ENCODE measurements at places on chromosomes 5 and 9.

- no peak for DNase-seq
Measured at GRCh38 chr9:98993570-98993945, 49.9 kb downstream of the COL15A1 start.

DNA sequence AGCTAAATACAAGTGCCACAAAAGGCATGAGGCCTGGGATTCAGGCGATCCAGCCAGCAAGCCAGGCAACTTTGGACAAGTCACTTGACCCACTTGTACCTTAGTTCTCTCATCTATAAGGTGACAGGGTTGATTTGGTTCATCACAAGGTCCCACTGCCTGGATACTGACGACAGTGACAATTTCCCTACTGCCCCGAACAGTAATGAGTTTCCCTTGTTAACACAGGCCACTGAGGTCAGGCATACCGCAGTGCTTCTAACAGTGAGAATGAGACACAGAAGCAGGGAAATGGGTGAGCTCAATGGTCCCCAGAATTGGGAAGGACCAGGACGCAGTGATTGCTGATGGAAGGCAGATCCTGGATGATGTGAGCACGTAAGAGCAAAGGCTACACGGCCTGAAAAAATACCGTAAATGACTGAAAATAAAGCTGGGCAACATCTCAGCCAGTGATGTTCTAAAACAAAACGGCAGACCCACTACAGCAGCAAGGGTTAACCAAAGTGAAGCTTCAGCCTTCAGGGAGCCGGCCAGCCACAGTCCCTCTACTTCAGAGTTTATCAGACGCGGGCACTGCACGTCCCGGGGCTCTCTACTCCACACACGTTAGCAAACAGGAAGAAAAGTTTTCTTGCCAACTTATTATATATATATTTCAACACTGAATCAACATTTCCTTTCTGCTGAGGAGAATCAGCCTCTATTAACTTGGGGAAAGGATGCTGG is 846 bp downstream of the MGAT1 start:
- DNase-seq = no peak

DNA sequence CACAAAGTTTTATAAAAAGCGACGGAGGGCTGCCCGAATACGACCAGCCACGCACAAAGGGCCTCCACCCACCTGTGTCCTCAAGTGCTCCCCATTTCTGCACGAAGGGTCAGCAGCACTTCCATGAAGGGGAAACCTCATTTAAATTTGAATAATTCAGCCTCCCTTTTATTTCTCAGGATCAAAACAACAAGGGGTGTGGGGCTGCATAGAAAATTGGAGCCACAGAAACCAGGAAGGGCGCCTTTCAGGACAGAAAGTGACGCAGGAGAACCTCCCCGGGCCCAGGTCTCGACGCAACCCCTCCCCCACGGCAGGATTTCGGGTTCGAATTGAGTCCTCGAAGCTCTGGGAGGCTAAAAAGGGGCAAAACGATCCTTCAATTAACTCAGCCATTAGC is 2.1 kb downstream of the NRARP start:
- DNase-seq = no peak

DNA sequence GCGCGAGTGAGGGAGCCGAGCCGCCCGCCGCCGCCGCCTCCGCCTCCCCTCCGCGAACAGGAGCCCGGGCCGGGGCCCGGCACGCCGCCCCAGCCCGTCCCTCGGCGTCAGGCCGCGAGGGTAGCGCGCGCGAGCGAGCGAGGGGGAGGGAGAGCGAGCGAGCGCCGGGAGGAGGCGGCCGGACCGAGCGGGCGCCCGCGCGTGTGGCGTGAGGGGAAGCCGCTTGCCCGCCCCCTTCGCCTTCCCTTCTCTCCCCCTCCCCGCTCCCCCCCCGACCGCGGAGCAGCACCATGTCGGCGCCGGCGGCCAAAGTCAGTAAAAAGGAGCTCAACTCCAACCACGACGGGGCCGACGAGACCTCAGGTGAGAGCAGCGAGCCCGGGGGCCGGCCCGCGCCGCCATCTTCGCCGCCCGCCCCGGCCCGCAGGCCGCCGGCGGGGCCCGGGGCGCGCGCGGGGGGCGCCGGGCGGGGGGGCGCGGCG is 312 bp downstream of the SET start:
- DNase-seq = no peak

- no peak for DNase-seq
Measured at GRCh38 chr9:95981761-95982390, 106.4 kb downstream of the ERCC6L2 start.

- DNase-seq = no peak
Measured at GRCh38 chr5:138438003-138438723, 694 bp upstream of the REEP2 start.

DNA sequence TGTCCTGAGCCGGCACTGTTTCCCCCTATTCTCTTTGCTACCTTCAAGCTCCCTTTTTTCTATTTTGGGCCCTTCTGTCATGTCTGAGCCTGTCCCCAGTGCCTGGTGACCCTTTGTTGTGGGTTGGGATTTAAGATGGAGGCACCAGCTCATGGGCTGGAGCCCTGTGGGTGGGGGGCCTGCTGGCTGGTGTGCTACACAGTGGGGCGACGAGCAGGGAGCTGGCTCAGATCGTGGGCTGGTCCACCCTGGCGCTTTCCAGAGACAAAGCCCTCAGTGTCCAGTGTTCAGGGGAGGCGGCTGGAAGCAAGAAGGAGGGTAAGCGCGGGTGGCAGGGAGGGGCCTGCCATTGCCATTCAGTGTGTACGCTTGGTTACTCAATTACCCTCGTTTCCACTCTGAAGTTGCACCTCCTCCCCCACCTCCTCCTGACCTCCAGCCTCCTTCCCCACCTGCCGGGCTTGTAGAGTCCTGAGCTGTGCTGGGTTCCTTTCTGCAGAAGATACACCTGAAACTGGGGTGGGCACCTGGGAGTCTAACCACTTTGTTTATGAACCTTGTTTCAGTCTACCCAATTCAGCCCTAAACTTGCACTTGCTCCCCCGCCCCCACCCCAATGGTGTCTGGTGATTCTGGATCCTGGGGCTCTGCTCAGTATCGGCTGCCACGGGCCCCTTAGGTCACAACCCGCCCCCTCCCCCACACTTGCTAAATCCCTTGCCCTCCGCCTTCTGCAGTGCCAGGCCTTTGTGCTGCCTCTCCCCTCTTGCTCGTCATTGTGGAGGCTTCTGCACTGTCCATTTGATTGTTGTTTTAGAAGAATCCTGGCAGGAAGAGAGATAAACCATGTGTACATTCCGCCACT is 49.9 kb downstream of the MVB12B start:
- DNase-seq = no peak

DNA sequence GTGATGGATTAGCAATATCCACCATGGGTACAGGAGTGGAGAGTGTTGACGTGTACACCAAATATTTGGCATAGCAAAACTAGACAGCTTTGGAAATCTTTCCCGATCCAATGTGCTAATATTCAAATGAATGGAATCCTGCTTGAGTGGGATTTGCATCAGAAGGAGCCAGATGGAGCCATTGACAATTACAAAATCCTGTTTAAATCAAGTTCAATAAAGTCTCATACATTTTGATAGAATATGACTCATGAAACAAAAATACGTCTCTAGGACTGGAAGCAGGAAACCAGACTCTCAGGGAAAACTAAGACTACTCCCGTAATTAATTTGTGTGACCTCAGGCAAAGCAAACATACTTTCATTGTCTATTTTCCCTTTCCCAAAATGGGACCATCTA is 13.0 kb downstream of the TNC start:
- no peak for DNase-seq

- no peak for DNase-seq
Measured at GRCh38 chr9:134948149-134948548, 30.4 kb upstream of the FCN1 start.

- DNase-seq = no peak
Measured at GRCh38 chr5:129096382-129096991, 1.9 kb downstream of the ISOC1 start.

DNA sequence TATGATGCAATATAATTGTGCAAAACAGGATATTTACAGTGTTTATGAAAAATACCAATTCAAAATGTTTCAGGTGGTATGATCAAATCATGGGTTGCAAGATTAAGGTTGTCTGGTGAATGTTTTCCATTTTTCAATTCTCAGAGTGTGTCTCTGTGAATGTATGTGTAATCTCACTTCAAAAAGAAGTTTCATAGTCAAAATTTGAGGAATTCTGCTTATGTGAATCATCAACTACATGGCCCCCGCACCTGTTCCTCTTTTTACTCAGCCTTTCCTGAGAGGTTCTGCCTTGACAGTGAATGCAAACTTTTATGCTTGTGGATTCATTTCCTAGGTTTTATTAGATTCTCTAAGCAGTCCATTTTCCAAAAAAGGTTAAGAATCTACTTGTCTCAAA is 32.1 kb downstream of the KCTD16 start:
- DNase-seq = no peak

DNA sequence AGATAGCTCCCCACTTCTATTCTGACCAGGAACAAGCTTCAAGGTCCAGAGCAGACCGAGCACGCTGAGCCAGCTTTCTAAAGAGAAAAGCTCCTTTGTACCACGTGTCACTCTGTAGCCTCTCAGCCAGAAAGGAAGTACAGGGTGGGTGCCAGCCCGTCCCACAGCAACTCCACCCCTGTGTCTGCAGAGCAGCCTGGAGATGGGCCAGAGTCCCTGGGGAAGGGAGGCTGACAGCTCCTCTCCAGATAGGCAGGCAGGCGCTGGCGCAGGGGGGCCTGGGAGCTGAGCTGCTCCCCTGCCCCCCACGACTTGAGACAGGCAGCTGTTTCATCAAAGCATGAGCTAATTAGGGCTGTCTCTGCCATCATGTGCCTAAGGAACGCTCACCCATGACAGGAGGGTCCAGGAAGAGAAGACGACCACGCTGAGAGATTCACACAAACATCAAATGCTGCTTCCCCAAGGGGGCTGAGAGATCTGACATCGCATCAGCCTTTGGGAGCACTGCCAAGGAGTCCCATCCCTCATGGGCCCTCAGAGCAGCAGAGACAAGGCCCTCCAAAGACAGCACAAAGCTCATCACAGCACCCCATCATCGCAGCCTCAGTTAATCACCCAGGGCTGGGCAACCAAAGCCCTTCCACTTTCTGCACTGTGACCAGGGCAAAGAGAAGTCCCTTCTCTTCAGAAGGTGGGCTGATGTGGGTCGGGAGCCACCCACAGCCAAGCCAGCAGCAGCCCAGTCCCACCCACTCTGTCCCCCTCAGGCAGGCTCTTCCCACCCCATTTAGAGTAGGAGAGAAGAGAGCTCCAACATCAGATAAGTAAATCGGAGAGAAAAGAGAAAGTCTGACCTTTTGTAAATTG is 78.5 kb upstream of the LRRTM2 start:
- no peak for DNase-seq

DNA sequence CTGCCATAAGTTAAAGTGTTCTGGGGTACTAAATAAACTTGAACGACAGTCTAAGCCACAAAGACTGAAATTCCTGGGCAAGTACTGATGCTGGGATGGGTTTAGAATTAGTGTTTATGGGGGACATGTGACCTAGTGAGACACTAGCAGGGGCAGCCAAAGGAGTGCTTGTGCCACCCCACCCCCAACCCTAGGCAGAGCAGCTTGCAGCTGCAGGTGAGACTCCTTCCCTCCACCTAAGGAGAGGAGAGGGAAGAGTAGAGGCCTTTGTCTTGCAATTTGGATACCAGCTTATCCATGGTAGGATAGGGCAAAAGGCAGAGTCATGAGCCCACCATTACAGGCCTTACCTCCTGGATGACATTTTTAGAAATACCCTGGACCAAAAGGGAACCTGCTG is 28.7 kb upstream of the PDE4D start:
- no peak for DNase-seq

DNA sequence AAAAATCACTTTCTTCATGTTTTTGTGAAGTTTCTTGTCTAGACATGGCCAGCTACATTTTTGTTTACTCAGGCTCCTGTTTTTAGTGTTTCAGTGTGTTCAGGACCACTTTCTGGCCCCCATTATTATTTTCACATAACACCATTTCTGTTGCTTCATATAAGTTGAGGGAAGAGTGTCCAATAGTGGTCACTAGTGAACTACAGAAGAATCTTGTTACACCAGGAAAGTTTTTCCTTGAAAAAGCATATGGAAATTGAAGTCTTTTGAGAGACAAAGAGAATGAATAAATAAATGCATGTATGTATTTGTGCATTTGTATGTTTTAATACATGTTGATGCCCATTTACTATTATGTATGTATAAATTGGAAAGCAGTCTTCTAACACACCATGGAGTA is 3.8 kb downstream of the ADAMTSL1 start:
- DNase-seq = no peak

Data from GOT3 (cell line).